ENCODE measurements at places on chromosomes 12 and 14.

- peak; percentile 72 for DNase-seq
Measured at GRCh38 chr14:31205681-31206535, 1.7 kb downstream of the HECTD1 start.

- no peak for DNase-seq
Measured at GRCh38 chr12:115960868-115961802, 316.4 kb downstream of the MED13L start.

DNA sequence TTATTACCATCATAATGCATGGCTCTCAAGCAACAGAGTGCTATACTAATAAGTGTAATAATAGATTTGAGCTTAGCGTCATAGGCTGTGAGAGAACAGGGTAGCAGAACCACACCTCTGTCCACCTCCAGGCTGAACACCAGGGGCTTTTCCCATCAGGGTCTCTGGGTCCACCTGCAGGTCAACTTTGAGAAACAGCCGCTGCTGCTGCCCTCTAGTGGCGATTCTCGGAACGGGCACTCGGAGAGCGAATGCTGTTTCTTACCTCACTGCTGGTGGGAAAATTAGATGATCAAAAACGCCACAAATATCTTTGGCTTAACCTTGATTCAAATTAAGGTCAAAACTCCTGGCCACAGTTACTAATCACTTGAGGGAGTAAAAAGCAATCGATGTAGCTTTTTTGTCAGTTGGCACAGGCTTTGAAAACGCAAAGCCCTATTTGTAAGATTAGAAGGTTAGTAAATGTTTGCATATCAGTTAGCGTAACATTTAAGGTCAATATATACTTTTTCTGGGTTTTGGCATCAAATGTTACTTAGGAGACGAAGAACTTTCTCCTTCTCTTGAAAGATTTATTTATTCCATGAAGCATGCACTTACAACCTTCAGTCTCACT, 127.9 kb upstream of the TMEM132D start:
- peak; percentile 40 for DNase-seq

DNA sequence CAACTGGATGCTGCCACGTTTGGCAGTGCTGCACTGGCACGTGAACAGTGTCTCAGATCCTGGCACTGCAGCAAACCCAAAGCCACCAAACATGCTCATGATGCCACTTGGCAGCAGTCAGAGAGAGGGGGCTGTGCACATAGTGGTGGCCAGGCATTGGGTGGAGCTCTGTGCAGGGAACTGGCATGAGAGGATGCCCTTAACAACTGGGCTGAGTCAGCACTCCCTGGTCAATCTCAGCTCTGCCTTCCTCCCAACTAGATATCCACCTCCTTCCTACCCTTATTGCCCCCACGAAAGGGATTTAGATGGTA, 37.0 kb downstream of the ZFHX2 start:
- DNase-seq: no peak

DNA sequence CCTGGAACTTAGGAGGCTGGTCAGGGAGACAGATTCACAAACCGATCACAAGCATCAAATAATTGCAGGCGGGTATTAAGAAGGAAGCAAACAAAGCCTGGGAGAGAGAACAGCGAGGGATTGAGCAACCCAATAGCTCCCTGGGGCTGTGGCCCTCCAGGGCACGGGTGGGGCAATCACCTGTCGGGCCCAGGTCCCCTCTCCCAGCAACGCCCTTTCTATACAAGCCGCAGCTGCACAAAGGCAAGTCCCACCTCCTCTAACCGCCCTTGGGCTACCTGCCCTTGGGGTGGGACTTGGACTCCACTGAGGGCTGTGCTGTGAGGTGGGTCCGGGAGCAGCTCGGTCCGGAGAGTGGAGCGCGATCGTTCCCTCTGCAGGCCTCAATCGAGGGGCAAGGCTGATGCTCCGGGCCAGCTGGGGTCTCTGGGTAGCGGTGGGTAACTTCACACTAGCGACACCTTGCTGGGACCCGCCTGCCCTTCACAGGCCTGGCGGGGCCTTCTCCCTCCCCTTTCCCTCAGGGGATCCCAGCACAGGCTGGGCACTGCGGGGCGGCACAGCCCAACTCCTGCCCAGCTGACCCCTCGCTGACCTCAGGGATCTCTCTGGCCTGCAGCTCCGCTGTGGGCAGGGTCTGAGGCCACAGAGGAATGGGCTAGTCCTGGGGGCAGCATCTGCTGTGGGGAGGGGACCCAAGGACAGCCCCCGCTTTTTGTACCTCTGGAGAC, 8.0 kb downstream of the PHB2 start:
- no peak for DNase-seq

Measured in fibroblast of skin of back (primary cell).